Osteoblast (primary cell): ENCODE measurements at places on chromosomes 2 and 18. TPM values are rescaled to one million over a fixed set of nuclear protein-coding genes. Genes with fewer than 3 reads are reported as not detected.

- no peak for DNase-seq
These were observed 39.0 kb downstream of the NOSTRIN start for GRCh38 chr2:168841445-168841844.

GRCh38 chr2:113180131-113180946, 6.6 kb downstream of the PSD4 start:
- no peak for DNase-seq

DNA sequence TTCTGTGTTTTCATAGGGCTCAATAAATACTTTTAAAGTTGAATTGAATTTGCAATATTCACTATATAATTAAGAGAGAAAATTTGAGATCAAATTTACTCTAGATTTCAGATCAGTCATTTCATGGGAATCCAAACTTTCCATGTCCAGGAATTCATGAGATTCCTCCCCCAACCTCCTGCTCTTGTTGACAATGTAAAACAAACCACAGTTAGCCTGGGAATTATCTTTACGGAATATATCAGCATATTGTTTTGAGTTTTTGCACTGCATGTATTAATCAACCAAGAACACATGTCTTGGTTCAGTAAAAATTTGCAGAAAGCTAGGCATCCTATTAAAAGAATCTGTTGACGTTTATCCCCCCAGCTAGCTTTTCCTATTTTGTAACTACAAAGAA, 42.3 kb downstream of the CYP1B1 start:
- DNase-seq, result no peak

DNA sequence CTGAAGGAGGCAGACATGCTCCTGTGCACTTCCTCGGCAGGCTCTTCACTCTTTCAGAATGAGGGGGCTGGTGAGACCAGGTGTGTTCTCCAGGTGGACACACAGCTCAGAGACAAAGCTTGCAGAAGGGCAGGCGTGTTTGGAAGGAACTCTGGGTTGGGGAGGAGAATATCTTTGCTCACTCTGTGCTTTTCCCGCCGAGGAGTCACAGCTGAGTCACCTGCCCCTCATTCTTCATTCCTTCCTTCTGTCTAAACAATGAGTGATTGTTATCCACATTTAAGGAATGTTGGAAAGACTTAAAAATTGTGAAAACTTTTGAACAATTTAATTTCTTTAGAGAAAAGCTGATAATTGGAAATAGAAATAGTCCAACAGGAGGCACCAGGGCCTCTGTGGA, 126.3 kb upstream of the TPO start:
- DNase-seq, result no peak

DNA sequence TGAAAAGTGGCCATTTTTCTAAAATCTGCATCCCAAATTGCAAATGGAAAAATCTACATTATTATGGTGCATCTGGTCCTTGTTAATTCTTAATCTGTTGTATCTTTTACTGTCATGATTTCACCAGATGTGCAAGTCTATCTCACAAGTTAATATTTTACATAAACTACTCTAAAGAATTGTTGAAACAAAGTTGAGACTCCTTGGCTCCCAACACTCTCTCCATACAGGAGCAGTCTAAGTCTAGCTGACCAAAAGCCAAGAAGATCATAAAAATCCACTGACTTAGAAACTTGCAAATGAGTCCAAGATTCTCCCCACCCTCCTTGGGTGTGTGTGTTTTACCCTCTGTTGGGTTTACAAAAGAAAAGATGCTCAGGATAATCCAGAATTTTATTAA, 85.1 kb downstream of the NCKAP5 start:
- no peak for DNase-seq

DNA sequence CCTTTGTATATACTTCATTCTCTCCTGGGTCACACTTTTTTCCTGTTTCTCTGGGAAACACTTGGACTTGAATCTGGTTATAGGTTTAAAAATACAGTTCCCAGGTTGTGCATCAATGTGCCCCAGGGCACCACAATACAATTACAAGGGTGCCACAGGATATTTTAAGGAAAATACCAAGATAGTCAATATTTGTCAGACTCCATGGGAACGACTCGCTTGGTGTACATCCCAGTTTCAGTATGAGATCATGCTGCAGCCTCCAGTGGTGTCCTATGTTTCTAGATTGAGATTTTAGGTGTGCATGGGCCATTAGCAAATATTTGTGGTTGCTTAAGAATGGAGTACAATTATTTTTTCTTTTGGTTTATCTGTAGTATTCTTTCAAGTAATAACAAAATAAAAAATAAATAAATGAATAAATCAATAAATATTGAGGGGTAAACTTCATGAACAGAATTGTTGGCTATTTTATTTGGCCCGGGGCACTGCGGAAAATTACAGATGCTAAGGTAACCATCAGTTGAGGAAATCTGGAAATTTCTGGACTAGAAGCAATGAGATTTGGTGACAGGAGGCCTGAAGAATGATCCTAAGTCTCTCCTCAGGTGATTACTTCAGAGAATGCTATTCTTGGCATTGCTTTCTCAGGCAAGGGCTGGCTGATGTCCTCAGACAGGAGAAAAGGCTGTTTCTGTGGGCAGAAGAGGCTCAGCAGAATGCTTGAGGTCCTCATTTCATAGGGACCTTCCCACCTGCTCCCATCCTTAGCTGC, 649.3 kb upstream of the SOX11 start:
- DNase-seq, result no peak

DNA sequence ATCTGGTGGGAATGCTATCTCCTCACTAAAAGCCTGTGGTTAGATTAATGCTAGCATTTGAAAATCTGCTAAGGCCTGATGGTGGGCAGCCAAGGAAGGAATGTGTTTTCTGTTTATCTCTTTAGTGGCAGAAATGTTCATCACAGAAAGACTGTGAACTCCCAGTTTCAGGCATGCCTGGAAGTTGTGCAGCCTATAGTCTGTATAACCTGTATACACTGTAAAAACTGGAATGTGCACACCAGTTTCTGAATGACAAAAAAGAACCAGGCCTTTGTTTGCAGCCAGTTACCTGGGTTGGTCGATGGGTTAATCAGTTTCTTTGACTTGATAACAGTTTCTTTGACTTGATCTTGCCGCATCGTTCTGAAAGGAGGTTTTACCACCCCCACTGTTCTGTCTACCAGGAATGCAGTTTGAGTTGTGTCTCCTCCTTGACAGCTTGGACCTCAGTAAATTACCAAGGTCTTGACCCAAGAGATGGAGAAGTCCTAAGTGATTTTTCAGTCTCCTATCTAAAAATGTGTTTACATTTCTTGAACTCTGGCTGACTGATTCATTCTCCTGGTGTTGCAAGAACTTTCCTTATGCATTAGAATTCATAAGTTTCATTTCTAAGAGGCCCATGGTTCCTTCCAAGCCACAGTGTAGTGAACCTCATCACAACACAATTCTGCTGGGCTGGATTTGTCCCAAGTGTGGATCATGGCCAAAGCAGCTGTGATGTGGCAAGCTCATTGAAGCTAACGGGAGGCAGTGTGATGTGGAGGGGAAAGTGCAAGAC, 62.2 kb downstream of the KIAA2012 start:
- DNase-seq, result peak; percentile 98

The C2orf72 gene
- not detected in 2 replicates for total RNA-seq
